BJ (cell line): ENCODE measurements at places on chromosomes 5 and 9. TPM values are rescaled to one million over a fixed set of nuclear protein-coding genes. Genes with fewer than 3 reads are reported as not detected.

GRCh38 chr9:127943731-127944144 is 6.1 kb upstream of the DPM2 start:
- DNase-seq: no peak

DNA sequence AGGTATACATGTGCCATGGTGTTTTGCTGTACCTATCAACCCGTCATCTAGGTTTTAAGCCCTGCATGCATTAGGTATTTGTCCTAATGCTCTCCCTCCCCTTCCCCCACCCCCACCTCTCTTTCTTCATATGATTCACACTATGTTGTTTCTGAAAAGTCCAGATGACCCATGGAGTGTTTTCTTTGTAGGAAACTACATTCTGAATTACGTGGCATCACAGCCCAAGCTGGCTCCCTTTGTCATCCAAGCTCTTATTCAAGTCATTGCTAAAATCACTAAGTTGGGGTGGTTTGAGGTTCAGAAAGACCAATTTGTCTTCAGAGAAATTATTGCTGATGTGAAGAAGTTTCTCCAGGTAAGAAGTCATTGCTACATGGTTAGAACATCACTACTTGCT is 30.4 kb downstream of the RANBP17 start:
- DNase-seq: no peak

GRCh38 chr5:101955891-101956290 is 340.2 kb downstream of the SLCO4C1 start:
- DNase-seq: no peak

ROR2 gene
- polyA plus RNA-seq: 0.59 and 1.1 TPM in 2 replicates

DNA sequence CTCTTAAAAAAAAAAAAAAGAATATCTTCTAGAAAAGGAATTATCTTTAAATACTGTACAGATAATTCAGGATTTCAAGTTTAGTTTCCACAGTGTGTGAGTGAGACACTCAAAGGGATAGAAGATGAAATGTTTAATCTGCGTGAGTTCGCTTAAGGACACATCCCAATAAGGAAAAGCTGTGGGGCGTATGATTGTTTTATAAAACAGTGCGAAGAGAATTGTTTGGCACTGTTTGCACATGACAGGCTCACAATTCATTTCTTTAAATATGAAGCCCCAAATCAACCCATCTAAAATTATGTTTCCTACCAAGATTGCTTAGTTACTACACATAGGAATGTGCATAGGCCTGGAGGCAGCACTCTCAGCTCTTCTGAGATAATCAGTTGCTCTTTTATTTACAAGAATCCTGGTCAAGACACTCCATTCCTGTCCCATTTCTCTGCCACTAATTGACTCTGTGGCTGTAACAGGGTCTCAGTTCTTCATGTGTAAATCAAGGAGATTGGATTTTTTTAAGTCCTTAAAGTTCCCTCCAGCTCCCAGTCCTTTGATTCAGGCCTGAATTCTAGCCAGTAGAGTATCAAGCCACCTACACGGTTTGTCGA is 60.1 kb downstream of the BHMT start:
- no peak for DNase-seq
